ENCODE measurements at places on chromosomes 12 and 14.

DNA sequence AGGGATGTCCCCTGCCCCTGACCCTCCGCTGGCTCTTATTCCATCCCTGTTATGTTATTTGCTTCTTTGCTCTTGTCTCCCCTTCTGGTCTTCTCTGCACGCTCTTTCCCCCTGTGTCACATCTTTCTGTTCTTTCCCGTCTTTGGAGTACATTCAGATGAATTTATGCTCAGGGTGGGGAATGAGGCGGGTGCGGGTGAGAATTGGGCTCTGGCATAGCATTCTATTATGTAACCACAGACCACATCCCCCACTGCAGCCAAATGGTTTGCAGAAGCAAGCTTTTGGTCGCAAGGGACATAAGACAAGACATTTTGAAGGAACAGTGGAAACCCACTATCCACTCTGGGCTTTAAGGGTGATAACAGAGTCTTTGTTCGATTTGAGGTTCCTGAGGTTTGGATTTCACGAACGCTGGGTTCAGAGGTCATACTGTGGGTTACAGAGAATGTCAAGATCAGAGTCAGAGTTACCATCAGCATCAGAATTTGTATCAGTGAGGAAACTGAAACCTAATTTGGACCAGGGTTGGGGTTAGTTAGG, 3.8 kb downstream of the ENDOU start:
- DNase-seq, result no peak

DNA sequence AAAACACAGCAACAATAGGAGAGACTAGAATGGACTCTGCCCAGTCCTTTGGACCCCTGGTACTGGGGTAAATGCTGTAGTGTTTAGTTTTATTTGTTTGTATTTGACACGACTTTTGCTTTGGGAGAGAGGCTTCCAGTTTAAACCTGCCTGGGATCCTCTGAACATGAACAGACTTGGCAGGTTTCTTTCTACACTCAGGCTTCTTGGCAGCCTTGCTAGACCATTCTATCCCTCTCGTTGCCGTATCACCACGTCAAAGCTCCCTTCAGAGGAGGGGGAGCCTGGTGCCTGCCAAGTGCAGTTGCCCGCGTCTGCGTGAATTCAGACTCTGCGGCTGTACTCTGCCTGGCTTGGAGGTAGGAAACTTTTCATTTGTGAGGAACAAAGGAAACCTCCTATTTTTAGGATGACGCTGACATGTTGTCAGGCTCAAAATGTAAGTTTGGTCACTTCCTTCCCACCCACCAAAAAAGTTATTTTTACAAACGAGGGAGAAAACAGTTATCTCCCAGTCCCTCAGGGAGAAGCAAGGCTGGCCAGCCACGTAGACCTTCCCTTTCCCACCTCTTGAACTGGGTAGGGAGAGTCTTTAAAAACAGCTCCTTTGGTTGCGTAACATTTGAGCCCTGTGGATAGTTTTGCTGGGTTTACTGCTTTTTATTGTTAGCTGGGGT, 25.9 kb downstream of the CD9 start:
- DNase-seq, result peak; percentile 85

- peak; percentile 62 for DNase-seq
Measured at GRCh38 chr12:7093892-7094291, 1.6 kb upstream of the C1R start.

DNA sequence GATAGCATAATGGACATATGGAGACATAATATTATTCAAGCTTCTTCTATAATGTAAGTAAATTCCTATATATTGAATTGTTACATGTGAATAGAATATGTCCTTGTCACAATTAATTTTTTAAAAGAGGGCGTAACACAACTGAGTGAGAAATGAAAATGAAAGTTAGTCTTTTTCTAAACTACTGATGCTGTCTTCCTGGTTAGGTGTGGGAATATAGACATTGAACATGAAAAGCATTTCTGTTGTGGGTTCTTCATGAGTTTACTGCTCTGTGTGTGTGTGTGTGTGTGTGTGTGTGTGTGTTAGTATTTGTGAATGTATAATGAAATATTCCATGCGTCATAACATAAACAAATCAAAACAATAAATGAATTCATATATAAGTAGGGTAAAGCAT, 40.5 kb upstream of the RTL1 start:
- no peak for DNase-seq

DNA sequence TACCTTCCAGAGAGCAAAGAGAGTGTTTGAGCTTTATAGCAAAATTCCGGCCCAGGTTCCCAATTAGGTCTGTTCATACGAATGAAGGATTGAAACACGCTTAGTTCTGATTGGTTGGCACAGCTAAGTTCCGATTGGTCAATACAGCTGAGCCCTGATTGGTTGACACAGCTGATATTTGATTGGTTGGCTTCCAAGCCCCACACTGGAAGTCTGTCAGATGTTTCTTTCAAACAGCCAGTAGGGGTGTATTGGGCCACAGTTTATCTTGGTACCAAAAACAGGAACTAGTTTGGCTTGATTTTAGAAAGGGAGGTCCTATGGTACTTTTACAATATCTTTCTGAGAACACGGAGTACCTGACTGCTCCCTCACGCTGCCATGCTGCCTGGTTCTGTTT, 93.4 kb downstream of the CAND1 start:
- DNase-seq, result no peak

GRCh38 chr14:31477248-31477647, 10.6 kb downstream of the GPR33 start:
- no peak for DNase-seq

- no peak for DNase-seq
Measured at GRCh38 chr14:75521415-75522199, 662 bp upstream of the BATF start.

DNA sequence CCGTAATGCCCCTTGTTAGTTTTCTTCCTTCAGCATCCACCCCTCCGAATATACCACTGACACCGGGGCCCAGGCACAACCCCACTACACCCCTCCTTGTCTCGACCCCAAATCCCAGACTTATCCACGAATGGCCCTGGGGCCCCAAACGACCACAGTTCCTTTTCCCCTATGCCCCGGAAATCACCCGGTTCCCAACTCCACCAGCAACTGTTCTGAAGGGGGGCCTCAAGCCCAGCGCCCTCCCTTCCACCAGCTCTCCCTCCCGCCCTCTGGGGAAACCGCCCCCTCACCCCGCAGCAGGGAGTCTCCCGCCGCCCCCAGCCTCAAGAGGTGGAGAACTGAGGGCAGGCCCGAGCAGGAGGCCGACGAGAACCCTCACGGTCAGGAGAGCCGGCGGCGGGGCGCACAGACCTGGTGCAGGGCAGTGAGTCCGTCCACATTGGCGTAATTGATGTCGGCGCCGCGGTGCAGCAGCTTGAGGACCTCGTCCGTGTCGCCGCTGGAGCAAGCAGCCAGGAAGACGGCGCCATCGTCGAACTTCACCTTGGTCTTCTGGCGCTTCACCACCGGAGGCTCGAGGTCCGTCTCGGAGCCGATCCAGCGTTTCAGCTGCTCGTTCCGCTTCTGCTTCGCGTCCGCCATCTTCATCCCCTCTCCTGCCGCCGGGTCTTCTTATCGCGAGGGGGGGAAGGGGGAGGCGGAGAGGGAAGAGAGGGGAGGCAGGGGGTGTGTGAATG, 446 bp downstream of the PPP1R12A start:
- DNase-seq, result no peak

- DNase-seq, result peak; percentile 94
Measured at GRCh38 chr14:69152902-69153151, at the start of gene DCAF5. Gene DCAF5, minus strand, starts transcription at chr14:69153119. Its CDS starts 141 bp downstream, at chr14:69152978.

- no peak for DNase-seq
Measured at GRCh38 chr12:11688831-11689230, 39.4 kb downstream of the ETV6 start.

GRCh38 chr14:96987086-96987474, 189.9 kb downstream of the VRK1 start:
- no peak for DNase-seq

All from sciatic nerve (tissue), 2 donors.